HuH-7.5 (cell line): ENCODE measurements at places on chromosomes 11 and 22.

- DNase-seq = no peak
These were observed 595.1 kb downstream of the BUD13 start for GRCh38 chr11:116177521-116178210.

DNA sequence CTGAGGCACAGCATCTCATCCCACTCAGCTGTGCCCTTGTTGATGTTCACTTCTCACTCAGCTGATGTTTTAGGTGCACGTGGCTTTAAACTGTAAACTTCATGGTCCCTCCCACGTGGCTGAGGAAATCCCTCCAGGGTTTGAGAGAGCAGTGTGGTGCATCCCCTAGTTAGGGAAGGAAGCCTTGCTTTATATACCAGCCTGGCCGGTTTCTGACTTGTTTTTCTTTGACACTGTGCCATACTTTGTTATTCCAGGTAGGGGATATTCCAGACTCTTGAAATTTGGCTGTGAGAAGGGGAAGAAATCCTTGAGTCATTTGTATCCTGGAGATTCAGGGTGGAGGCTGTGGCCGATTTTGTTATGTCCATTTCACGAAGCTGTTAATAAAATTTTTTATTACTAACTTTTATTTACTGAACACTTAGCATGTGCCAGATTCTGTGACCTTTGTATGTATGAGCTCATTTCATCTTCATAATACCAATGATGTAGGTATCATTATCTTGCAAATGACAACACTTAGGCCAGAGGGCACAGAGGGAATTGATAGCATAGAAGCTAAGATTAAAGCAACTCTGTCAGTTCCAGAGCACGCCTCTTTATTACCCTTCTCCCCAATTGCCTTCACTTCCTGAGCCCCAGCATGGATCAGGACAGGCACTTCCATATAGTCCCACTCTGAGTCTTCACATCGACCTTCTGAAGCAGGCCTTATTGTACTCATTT lies 116.6 kb downstream of the NAV2 start:
- no peak for DNase-seq

- no peak for DNase-seq
These were observed 154.6 kb downstream of the MAML2 start for GRCh38 chr11:96188243-96189006.

- DNase-seq = no peak
These were observed 415.3 kb upstream of the CADM1 start for GRCh38 chr11:115919341-115920091.

GRCh38 chr11:1546077-1546535 lies 26.0 kb downstream of the DUSP8 start:
- no peak for DNase-seq

GRCh38 chr11:125358254-125358840 lies 137.7 kb downstream of the FEZ1 start:
- DNase-seq = no peak

GRCh38 chr11:127943763-127944162 lies 643.6 kb downstream of the ETS1 start:
- DNase-seq = no peak

DNA sequence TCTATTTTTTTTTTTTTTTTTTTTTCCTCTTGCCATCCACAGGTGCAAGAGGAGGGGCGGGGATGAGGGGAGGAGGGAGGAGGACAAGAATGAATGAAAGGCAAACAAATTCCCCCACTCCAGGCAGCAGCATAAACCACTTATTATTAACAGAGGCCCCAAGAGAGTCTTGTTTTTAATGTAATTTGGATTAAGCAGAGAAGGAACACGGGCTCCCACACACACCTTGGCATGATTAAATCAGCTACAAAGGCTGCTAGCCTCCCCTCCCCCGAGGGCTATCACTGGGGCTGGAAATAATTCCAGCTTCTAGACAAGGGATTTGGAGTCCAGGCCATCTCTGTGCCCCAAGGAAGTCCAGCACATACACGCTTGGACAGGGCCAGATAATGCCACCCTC lies 93.4 kb upstream of the DRD2 start:
- no peak for DNase-seq

- DNase-seq = no peak
These were observed 43.3 kb downstream of the USP35 start for GRCh38 chr11:78231962-78232501.

- no peak for DNase-seq
These were observed 63.7 kb downstream of the CDKN1C start for GRCh38 chr11:2821891-2822290.
